ENCODE measurements at places on chromosomes 12 and 14. TPM values are rescaled to one million over a fixed set of nuclear protein-coding genes. Genes with fewer than 3 reads are reported as not detected.

GRCh38 chr12:1576410-1577241 lies 17.8 kb downstream of the FBXL14 start:
- peak; percentile 55 for DNase-seq

Gene LPAR5
- not detected for total RNA-seq

DNA sequence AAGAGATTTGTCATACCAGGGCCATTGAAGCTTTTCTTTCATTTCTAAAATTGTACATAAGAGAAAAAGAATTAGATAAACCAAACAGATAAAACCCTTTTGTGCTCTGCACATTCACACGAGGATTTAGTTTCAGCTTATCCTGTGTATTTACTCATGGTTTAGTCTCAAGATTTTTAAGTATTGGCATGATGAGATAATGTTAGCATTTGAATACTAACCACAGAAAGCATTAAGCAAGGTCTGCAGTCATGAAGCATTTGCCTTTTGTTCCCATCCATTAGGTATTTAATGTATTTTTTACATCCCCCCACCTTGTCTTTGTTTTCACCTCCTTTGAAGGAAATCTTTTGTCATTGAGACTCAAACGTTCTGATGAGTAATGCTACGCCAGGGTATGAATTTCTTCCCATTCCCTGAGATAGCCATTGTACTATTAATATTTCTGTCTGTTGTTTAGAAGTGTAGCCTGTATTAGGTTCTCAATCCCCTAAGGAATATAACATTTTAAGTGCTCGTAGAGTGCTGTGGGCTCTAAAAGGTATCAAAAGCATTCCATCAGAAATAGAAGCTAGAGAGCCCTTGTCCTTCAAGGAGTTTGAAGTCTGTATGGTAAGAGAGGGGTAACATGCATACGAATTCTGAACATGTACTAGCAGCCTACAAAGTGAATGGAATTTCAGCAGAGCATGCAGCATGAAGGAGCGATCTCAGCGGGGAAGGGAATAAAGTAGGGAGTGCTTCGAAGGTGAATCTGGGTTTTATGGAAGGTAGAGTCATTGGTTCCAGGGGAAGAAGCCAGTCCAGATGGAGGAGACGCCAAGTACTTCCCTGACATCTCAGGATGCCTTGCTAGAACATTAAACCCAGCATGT lies 22.3 kb downstream of the CRADD start:
- DNase-seq, result peak; percentile 82

DNA sequence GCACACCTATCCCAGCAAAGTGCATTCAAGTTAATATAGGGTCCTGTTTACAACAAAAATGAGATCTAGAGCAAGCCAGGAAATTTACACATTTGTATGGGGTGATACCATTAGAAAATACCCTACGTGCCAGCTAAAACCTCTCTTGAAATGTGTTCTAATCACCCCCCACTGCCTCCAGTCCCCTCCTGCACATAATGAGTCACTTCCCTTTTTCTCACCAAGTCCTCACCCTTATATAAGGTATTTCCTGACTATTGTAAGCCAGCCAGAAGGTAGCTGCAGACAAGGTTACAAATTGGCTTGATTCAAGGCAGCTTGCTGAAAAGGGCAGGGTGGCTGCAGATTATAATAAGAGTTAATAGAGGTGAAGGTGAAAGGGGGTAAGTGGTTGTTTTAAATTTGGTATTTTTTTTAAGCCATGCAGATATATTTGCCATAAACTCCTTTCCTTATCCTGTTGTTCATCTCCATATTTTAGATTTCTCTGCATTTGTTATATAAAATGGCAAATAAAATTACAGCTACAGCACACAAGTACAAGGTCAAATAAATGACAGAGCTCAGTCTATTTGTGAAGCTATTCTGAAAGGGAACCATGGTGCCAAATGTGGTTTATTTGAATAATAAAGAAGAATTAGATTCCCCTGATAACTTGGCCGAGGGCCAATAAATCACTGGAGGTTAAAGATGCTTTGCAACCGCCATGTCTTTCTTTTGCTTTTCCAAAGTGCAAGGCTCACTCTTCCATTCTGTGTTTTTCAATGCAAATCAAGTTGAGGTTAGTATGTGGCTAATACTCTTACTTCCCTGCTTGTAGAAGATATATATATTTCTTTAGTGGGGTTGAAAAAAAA lies 385.9 kb downstream of the EGLN3 start:
- DNase-seq, result peak; percentile 11

Gene EIF2B2
- 58.5 TPM for total RNA-seq

GRCh38 chr12:109915171-109916040 lies 15.3 kb downstream of the TCHP start:
- no peak for DNase-seq

DNA sequence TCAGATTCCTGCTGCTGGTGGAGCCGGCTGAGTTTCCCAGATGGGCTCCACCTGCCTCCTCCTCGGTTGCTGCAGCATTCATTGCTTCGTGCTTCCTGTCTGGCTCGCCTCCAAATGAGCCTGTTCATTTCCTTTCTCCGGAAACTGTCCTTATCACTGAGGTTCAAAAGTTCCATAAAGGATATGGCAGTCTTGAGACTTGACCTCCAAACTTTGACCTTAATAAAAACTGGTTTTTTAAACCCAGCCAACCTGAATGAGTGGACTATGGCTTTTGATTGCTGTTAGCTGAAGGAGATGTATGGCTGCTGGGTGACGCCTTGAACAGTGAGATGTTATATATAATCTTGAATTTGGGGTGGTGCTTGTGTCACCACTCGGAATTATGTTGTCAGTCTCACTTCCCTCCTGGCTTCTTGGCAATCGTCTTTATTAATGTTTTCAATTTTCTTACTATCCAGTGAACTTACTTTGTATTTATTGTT lies 62.7 kb downstream of the RASSF3 start:
- no peak for DNase-seq

Gene KRT6C
- total RNA-seq, result not detected

- DNase-seq, result no peak
Observed at GRCh38 chr12:111488271-111488670, 82.5 kb downstream of the SH2B3 start.

DNA sequence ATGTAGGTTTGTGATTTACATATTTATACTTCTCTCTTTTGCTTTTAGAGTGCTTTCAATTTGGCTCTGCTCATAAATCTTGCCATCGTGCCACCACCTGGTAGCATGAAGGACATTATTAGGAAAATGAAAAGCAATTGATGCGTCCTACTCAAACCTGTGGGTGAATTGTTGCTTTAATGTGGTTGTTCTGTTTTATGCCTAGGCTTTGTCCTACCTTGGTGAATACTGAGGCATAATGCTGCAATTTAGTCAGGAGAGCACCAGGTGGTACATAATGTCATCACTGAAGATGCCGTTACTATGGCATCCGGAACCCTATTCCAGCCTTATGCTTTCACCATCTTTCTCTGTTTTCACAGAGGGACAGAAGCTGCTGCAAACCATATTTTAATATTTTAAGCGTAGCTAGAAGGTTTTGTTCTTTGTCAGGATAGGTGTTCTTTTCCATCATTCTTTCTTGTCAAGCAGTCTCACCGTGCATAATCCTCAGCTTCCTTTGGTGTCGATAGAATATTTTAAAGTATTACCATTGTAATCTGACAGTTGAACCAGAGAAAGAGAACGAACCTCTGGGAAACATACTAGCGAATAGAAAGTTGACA lies 68.5 kb upstream of the PKP2 start:
- DNase-seq, result no peak

Gene ZNF891
- total RNA-seq, result 0.63 TPM

DNA sequence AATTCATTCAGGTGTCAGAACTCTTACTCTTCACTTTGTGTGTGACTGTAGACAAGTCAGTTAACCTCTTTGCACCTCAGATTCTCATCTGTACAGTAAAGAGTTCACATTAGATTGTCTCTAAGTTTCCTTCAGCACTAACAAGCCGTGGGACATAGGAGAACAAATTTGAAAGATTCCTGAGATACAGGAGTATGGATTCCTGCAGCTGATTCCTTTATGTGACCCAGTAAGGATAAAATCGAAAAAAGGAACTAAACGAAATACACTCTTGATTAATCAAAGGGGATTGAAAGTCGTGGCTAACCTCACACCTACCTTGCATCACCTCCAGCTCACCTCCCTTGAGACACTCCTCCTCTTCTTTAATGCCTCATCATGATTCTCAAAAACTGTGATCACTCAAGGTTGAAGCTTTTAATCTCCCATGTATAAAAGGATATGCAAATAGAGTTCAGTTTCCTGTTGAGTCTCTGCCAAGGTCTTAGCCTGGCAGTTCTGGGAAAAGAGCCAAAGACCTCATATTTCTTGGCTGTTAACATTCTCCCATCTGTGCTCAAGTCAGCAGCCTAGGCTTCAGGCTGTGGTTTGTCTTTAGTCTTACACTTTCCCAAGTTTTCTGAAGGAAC lies 156.6 kb downstream of the DAD1 start:
- DNase-seq, result peak; percentile 76

Gene SLC7A8
- 12.2 TPM for total RNA-seq

Gene KERA
- total RNA-seq, result not detected

Gene IL31
- not detected for total RNA-seq

DNA sequence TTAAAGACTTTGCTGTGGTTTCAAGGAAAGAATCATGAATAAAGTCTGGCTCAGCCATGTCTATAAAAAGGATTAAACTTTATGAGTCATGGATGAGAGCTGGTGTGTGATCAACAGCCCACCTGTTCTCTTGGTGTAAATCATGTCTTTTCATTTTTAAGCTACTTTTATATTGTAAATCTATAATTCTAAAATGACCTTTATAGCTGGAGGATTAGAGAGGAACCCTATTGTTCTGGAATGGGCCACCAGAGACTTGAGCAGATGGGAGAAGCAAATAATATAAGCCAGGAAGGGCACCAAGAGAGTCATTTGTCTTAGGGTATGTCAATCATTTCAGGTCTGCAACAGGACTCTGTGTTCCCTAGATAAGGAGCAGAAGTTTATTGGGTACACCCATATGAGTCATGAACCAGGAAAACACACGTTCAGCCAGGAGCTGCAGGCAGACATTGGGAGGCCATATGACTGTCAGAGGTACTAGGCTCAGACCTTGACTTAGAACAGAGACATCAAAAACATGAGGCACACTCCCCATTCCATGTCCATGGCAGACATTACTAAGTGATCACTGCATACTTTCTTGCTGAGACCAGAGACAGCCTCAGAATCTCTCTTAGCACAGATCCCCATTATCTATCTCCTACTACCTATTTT lies 49.3 kb downstream of the NDUFA12 start:
- DNase-seq, result peak; percentile 21

Gene LMO3
- total RNA-seq, result 0.60 TPM

DNA sequence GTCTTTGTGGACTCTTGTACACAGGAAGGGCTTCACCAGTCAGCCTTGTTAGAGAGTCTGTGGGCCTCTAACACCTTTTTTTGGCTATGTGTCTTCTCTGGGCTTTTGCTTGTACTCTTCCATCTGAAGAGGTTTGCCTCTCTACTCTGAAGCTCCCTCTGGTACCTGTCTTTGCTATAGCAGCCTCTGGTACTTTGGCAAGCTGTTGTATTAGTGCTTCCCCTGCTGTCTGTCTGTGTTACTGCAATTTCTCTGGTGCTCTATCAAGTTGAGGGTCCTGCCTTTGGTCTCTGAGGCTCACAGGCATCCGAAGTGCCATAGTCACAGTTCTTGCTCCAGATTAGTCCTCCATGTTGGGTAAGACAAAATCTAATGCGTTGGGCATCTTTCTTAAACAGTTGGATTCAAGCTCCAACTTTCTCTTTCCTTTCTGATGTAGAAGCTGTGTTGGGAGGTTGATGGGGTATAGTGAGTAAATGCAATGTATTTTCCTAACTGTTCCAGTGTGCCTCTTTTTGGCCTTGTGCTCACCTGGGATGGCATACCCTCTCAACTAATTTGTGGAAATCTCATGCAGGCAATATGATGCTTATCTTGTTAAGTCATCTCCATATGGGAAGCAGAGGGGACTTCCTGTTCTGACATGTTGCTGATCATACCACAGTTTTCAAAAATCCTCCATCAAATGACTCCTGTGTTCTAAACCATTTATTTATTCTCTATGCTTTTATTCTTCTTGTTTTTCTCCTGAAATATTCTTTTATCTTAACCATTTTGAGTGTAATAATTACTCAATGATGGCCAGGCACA lies 88.8 kb downstream of the ATF7IP start:
- peak; percentile 50 for DNase-seq

DNA sequence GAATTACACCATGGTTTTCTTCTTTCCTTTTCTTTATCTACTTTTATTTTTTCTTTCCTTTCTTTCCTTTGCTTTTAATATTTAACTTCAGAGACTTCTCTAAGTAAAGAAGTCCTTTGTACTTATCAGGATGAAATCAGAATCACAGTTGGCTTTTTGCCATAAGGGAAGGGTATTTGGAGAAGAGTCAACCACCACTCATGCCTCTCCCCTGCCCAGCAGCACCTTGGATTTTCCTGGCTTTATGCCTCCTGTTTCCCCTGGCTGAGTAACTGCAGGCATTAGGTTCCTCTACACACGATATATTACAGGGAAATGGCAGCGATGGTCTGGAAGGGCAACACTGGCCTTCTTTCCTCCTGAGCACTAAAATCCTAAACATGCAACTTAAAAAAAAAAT lies 266.4 kb upstream of the CAND1 start:
- DNase-seq, result no peak

Gene SLC25A47
- not detected for total RNA-seq

Gene ESRRB
- not detected for total RNA-seq

GRCh38 chr12:119931402-119931801 lies 54.3 kb upstream of the CIT start:
- DNase-seq, result no peak

Gene SIX6
- not detected for total RNA-seq

GRCh38 chr12:238736-239398 lies 23.8 kb downstream of the SLC6A13 start:
- no peak for DNase-seq

DNA sequence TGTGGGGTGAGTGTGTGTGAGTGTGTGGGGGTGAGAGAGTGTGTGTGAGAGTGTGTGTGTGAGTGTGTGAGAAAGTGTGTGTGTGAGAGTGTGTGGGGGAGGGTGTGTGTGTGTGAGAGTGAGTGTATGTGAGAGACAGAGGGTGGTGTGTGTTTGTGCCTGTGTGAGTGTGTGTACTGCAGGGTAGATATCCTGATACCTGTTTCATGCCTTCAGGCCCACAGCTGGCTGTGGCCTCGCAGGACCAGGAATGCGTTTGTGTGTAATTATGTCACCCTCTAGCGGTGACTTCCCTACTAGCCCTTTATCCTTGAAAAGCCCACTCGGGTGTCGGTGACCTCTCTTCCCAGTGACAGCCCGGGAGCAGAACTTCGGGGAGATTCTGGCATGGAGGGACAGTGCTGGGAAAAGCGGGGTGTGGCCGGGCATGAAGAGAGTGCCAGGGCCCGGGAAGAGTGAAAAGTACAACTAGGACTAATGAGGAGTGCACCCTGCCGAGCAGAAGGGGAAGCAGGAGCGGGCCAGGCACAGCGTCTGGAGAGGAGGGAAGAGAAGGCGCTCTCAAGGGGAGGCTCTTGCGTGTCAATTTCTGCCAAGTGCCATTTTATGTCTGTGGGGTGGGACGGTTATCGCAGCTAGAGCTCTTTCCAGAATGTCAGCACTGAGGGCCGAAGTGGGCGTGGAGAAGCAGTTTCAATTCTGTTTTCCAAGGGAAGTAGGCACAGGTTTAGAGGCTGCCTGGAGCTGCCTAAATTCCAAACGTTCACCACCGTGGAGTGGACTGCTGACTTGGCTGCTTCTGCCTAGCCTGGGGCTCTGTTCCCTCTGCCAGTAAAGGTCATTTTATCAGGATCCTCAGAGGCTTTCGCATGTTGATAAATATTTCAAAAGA lies 11.0 kb upstream of the FBXL14 start:
- peak; percentile 79 for DNase-seq

Gene CKAP4
- total RNA-seq, result 521 TPM

Gene SLC24A4
- total RNA-seq, result not detected

- no peak for DNase-seq
Observed at GRCh38 chr14:94581127-94581999, at the start of gene SERPINA5. SERPINA5 (plus strand) TSS chr14:94581426; CDS start chr14:94587363, 5,937 bp downstream.

Gene NPFF
- total RNA-seq, result not detected

All from HFFc6 (cell line).